Hippocampal formation (tissue), 2 donors: ENCODE measurements at places on chromosomes 5 and 9.

- DNase-seq: no peak
Observed at GRCh38 chr9:108117795-108118194, 628.2 kb upstream of the KLF4 start.

GRCh38 chr9:34419716-34420504 lies 38.5 kb downstream of the FAM219A start:
- DNase-seq: no peak

GRCh38 chr5:132215329-132215728 lies 12.3 kb downstream of the P4HA2 start:
- DNase-seq: peak; percentile 72

- no peak for DNase-seq
Observed at GRCh38 chr9:121944711-121945191, 148.4 kb downstream of the TTLL11 start.

DNA sequence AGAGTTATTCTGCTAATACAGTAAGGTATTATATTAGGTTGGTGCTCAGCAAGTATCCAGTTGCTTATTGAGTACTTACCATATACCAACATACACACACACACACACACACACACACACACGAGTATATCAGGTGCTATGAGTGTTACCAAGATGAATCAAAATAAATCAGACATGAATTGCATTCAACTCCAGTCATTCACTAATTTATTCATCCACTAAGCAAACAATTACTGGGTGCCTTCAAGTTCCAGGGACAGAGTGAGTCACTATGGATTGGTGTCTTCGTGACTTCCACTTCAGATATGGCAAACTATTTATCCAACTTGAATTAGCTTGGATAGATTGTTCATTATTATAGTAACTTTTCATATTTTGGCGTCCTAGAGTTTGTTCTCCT lies 140.7 kb upstream of the SLC44A1 start:
- no peak for DNase-seq

DNA sequence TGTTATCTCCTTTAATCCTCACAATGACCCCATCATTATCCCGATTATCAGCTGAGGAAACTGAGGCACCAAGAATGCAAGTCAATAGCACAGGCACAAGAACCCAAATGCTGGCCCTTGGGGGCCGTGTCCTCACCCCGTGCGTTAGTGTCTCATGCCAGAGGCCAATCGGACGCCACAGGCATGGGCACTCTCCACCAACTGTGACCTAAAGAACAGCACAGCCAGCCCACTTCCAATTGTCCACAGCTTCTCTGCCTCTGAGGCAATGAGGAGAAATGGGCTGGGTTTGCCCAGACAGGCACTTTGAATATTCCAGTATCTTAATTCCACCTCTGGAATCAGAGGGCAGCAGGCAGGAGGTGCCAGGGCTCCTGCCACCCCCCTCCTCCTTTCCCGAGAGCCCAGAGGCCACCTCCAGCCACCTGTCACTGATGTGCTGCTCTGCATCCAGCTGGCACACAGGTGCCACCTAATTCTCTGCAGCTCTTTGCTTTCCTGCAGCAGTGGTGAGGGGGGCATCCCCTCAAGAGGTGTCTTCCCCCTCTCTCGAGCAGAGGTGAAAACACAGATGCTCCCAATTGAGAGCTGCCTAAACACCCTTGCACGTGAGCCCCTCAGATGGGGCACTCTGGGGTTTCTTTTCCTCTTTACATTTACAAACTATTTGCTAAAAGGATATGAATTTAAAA lies 107.5 kb downstream of the ROR2 start:
- no peak for DNase-seq

- no peak for DNase-seq
Observed at GRCh38 chr9:13013991-13014883, 239.4 kb downstream of the LURAP1L start.

GRCh38 chr5:155148694-155149093 lies 135.1 kb downstream of the KIF4B start:
- no peak for DNase-seq

GRCh38 chr9:95366731-95367325 lies 49.3 kb upstream of the FANCC start:
- DNase-seq: no peak

DNA sequence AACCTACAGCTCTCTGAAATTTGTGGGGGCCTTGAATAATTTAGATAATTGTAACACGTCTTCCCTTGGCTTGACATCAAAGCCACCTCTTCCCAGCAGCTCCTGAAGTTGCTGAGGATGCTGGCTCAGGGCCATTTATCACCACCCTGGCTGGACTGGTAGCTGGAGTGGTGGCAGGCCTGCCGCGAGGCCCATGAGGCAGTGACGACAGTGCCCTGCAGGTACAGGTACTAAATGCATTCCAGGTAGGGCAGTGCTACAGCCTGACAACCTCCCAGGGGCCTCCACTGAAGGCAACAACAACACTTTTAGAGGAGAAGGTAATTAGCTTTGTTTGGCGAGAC lies 270.2 kb upstream of the KLF4 start:
- no peak for DNase-seq

GRCh38 chr5:131297886-131298285 lies 34.0 kb downstream of the CDC42SE2 start:
- no peak for DNase-seq

GRCh38 chr9:126915281-126915816 lies 767 bp downstream of the RALGPS1 start:
- DNase-seq: no peak
